ENCODE measurements at places on chromosomes 3 and 15.

DNA sequence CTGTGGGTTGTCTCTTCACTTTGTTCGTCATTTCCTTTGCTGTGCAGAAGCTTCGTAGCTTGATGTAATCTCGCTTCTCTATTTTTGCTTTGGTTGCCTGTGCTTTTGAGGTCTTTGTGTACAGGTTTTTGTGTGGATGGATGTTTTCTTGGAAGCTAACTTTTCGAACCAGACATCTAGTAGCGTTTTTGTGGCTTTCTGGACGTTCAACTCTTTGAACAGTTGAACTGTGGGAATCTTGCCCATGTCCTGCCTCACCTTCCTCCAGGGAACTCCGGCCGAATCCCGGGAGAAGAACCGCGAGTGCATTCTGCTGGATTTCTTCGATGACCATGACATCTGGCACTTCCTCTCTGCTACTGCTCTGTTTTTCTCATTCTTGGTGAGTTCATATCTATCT lies 70.6 kb downstream of the USF3 start:
- DNase-seq, result no peak

GRCh38 chr3:134813618-134814017 lies 18.6 kb downstream of the EPHB1 start:
- no peak for DNase-seq

DNA sequence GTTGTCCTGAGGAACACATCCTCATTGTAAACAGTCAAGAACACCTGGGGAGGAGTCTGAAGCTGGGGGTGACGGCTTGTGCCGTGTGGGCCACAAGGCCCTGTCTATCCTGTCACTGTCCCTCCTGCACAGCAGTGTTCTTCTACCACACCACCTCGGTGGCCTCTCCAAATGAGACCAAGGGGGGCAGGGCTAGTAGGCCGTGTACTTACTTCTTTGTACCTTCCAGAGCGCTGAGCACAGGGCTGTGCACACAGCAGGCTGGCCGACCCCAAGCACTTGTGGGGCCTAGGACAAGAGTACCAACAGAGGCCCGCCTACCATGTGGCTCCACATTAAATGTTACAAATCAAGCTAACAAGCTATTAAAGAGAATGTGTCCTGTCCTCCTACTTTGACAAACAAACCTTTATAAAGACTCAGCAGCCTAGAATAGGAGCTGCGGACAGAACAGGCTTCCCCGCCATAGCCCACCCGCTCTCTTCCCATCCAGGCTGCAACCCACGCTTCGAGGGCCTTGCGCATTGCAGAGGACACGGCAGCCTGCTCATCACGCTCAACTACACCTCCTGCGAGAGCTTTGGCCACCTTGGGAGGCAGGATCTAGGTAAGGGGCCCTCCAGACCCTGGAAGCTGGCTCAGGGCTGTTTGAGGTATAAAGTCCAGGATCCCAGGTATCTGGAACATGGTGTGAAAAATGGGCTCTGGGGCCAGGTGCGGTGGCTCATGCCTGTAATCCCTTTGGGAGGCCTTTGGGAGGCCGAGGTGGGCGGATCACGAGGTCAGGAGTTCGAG lies 30.5 kb downstream of the MELTF start:
- no peak for DNase-seq

GRCh38 chr3:16377847-16378302 lies 112.9 kb downstream of the OXNAD1 start:
- no peak for DNase-seq

- DNase-seq, result no peak
These were observed 66.7 kb upstream of the XCR1 start for GRCh38 chr3:46093966-46094365.

DNA sequence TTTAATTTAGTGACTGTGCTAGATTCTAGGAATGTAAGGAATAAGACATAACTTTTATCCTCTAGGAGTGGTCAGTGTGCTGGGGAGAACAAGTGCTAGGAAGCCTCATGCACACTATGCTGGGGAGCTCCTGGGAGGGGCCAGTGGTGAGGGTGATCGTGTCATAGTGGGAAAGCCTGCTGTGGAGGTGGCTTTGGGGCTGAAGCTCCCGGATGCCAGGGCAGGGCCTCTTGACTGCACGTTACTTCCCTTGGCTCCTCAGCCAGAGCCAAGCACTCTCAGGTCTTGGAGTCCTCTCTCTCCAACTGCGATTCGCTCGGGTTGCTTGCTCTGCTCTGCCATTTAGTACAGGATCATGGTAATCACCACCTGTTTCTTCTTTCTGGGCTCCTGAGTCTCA lies 33.6 kb downstream of the SQOR start:
- no peak for DNase-seq

DNA sequence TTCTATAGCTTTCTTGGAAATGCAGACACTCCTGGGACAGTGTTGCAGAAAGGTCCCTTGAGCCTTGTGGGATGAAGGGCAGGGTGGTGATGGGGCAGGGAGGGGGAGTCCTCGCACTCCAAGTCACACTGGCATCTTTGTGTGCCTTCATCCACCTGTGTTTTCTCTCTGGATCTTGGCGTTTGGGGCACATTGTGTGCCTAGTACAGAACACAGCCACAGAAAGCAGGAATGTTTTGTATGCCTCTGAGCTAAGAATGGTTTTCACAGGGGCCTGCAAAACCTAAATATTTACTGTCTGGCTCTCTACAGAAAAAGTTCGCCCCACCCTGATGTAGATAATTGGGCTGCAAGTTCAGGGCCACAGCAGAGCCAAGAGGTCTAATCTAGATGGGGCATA lies 5.7 kb downstream of the MYZAP start:
- DNase-seq, result no peak

GRCh38 chr3:151879037-151879436 lies 5.6 kb downstream of the SUCNR1 start:
- DNase-seq, result no peak

GRCh38 chr3:160372780-160373179 lies 26.2 kb downstream of the IFT80 start:
- DNase-seq, result peak; percentile 69

- peak; percentile 10 for DNase-seq
These were observed at the start of gene ENTPD3 for GRCh38 chr3:40387001-40387894. Gene ENTPD3 (plus strand): TSS chr3:40387184. CDS start chr3:40388058, 874 bp downstream.

GRCh38 chr15:48354694-48355303 lies 23.6 kb downstream of the DUT start:
- DNase-seq, result peak; percentile 26

DNA sequence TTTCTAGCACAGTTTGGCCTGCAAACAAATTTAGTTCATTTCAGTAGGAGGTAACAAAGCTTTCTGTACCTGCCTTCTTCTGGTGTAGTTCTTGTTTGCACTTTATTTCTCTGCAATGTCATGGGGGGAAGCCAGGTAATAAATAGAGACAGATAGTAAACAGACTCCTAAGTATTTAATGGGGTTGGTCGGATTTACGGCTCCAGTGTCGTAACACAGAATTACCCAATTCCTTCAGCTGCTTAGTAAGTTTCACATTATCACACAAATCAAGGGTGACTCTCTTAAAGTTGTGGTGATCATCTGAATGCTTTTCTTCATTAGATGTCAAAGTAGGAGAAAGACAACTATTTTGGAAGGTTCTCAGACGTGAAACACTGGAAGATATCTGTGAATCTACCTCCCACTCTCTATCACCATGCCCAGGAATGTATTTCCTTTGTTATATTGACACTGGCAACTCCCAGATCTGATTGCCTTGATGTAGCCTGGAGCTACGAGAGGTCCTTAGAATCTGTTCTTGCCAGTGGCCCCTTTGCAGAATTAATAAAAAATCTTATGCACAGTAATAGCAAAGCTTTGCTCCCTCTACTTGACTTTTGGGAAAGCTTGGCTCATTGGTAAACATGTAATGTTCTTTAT lies 25.0 kb upstream of the TMC3 start:
- no peak for DNase-seq

- no peak for DNase-seq
These were observed 85.8 kb upstream of the ARHGEF3 start for GRCh38 chr3:56887402-56888025.

DNA sequence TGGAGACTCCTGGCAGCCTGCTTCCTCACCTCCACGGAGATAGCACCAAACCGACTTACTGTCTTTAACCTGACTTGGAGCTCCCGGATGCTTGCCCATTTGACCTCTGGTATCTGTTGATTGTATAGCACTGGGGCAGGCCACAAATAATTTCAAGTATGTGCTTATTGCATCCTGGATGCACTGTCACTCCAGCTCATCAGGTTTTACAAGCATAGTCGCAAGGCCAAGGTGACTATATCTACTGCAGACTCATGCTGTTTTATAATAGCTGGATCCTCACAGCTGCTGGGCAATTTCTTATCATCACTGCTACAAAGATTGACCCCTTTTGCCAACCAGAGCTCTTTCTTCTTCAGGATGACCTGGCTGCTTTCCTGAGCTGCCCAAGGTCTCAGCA lies 45.6 kb downstream of the PEX5L start:
- DNase-seq, result no peak

DNA sequence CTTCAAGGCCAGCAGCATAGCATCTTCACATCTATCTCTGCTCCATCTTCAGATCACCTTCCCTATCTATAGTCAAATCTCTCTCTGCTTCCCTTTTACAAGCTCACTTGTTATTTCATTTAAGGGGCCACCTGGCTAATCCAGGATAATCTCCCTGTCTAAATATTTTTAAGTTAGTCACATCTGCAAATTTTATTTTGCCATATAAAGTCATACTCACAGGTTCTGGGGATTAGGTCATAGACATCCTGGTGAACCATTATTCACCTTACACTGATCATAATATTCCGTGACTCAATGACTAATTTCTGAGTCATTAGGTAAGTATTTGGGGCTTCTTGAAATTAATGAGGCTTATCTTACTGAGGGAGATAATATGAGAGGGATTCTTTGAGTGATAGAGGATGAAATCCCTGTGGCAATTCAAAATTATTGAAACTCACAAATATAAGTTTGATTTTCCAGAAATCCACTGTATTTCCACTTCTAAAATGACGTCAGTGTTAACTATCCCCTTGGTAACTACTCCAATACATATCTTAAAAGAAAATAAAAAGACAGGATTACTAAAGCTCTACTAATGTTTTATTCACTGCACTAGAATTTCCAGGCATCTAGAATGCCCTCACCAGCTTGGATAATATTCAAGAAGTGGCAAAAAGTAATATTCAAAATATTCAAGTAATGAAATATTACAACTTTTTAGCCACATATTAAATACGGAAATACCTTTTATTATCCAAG lies 93.7 kb upstream of the RBMS3 start:
- DNase-seq, result peak; percentile 92

DNA sequence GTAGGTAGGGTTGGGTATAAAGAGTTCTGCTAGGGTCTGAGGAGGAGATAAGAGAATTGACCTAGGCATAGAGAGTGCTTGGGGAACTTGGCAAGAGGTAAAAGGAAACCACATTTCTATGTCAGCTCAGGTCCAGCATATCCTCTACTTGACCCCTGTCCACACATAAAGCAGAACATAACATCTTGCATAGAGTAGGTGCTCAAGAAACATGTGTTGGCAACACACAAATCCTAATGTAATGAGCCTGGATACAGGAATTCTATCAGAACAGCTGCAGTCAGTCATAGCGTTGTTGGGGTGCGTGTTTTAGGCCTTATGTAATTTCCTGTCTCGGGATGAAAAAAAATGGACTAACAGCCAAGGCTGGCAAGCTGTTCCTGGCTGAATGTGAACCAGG lies 35.0 kb upstream of the PLCL2 start:
- peak; percentile 77 for DNase-seq

DNA sequence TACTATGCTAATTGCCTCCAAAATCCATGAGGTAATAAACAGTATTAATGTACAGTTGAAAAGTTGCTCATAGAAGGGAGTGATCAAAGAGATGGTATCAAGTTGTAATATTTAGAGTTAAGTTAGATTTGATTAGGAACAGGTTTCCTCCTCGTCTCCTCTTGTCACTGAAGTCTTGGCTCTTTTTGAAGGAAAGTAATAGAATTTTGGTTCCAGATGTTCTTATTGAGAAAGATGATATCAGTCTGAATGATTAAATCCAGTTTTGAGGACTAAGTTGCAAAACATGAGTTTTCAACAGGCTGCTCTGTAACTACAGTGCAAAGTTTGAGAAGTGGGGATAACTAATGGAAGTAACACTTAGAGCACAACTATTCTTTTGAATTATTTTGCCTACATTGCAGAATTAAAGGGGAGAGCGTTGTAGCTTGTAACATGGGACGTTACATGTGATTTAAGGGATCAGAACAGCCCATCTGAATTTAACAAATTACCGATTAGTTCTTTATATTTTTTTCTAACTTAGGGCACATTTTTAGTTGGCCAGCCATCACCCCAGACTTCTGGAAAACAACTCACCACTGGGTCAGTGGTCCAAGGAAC lies 48.3 kb downstream of the MAP6D1 start:
- no peak for DNase-seq

GRCh38 chr3:195847055-195847950 lies 35.6 kb upstream of the MUC4 start:
- peak; percentile 27 for DNase-seq

DNA sequence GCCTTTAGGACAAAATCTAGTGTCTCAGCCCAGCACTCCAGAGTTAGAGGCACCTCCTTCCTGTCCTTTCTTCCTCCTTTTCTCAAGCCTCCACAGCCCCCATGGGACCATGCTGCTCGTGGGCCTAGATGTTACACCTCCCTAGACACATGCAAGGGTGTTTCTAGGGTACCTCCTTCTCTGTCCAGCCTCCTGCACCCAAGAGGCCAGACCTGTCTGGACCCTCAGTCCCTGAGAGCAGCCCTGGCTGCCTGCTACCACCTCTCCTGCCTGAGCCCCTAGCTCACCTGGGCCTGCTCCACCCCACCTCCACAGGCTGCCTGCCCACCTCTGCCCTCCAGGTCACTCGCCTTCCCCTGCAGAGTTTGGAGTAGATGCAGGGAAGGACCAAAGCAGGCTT lies 5.2 kb downstream of the LOXL1 start:
- no peak for DNase-seq

DNA sequence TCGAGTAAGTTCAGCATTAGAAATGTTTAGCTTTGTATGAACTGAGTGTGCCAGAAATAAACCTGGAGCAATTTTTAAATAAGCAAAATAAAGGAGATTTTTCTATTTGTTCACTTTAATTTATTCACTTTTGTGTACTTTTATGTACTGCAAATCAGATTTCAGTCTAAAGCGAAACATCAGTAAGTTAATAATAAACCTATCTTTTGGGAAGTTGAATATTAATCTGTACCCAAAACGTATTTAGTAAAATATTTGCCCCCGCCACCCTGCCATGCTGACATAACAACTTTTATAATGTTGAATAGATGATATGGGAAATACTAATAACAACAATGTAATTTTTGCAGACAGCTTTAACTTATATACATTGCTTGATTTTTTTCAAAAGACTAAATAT lies 230.0 kb downstream of the CDIN1 start:
- DNase-seq, result no peak

- no peak for DNase-seq
These were observed 137.1 kb upstream of the MCTP2 start for GRCh38 chr15:94094310-94094709.

- DNase-seq, result peak; percentile 95
These were observed 98.3 kb downstream of the MEX3B start for GRCh38 chr15:81947548-81947947.

DNA sequence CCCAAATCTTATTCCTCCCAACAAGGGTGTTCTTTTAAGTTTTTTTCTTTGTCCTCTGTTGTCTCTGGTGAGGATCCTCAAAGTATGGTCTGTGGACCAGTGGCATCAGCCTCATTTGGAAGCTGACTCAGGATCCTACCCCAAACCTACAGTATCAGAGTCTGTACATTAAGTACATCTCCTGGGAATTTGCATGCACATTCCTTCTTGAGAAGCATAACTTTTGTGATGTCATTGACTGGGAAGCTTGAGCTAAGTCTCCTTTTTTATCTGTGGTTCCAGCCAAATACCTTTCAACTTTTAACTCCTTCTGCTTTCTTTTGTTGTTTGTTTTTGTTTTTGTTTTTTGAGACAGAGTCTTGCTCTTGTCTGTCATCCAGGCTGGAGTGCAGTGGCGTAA lies 40.5 kb downstream of the ARMC8 start:
- peak; percentile 94 for DNase-seq

All from fibroblast of skin of back (primary cell).